ENCODE measurements at places on chromosomes 13 and 19. TPM values are rescaled to one million over a fixed set of nuclear protein-coding genes. Genes with fewer than 3 reads are reported as not detected.

GRCh38 chr13:20499986-20500385 is 25.7 kb downstream of the CRYL1 start:
- DNase-seq, result no peak

Gene KIRREL2
- not detected for total RNA-seq

Gene PCDH9
- 2.2 TPM for total RNA-seq

Gene SPRY2
- 11.5 TPM for total RNA-seq

Gene SOX1
- not detected for total RNA-seq

Data from ovary (tissue), 10 donors.